ENCODE measurements at places on chromosomes 6 and 20. TPM values are rescaled to one million over a fixed set of nuclear protein-coding genes. Genes with fewer than 3 reads are reported as not detected.
A peak's percentile ranks its signal among the peaks of the same experiment; 100 is the strongest.

The DLK2 gene
- 1.9 TPM for total RNA-seq

The RIPOR2 gene
- total RNA-seq = 54.4 TPM

The CTAGE9 gene
- not detected for total RNA-seq

The ARMH2 gene
- total RNA-seq = 0.55 TPM

The ATXN1 gene
- 114 TPM for total RNA-seq

The WFDC12 gene
- total RNA-seq = not detected

The CD109 gene
- total RNA-seq = 22.8 TPM

The PRICKLE4 gene
- total RNA-seq = not detected

GRCh38 chr6:37516920-37517405, 17.3 kb upstream of the CCDC167 start:
- no peak for DNase-seq
- H3K4me3 ChIP-seq = peak overlapping the region; percentile 79
- peaks cover 88% of the 10 kb centered on the region for H3K4me1 ChIP-seq
- H3K36me3 ChIP-seq = no peaks in the 10 kb centered on the region
- H3K27me3 ChIP-seq = no peaks in the 10 kb centered on the region

GRCh38 chr6:138757136-138757535, 16.4 kb upstream of the CCDC28A start:
- H3K4me3 ChIP-seq = no peak overlapping the region
- H3K27me3 ChIP-seq = no peaks in the 10 kb centered on the region
- DNase-seq = no peak

GRCh38 chr6:40555092-40555491, 32.1 kb downstream of the LRFN2 start:
- H3K27ac ChIP-seq = no peak overlapping the region
- DNase-seq = no peak
- H3K27me3 ChIP-seq = peaks cover under 1% of the 10 kb centered on the region
- no peak overlapping the region for H3K4me3 ChIP-seq
- H3K36me3 ChIP-seq = no peaks in the 10 kb centered on the region
- H3K4me1 ChIP-seq = no peaks in the 10 kb centered on the region

DNA sequence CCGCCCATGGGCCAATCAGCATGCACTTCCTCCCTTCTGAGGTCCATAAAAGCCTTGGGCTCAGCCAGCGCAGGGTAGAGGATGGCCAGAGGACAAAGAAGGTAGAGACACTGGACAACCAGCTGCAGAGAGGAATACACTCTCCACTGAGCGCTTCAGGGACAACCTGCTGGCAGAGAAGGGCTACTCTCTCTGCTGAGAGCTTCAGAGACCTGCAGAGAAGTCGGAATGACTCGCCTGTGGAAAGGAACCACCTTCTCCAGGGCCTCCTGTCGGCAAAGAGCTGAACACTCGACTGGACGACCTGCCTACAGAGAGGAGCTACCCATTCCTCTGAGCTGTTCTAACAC, 31.4 kb upstream of the SLA2 start:
- no peak overlapping the region for H3K27ac ChIP-seq
- H3K36me3 ChIP-seq = peaks cover 11% of the 10 kb centered on the region
- H3K4me1 ChIP-seq = no peaks in the 10 kb centered on the region
- H3K27me3 ChIP-seq = no peaks in the 10 kb centered on the region

GRCh38 chr6:110364364-110365105, 6.4 kb upstream of the METTL24 start:
- H3K4me1 ChIP-seq = peaks cover 24% of the 10 kb centered on the region
- no peak overlapping the region for H3K27ac ChIP-seq
- no peak overlapping the region for H3K4me3 ChIP-seq

GRCh38 chr6:43178150-43178549, 3.8 kb upstream of the CUL9 start:
- no peak overlapping the region for H3K27ac ChIP-seq
- no peaks in the 10 kb centered on the region for H3K27me3 ChIP-seq

DNA sequence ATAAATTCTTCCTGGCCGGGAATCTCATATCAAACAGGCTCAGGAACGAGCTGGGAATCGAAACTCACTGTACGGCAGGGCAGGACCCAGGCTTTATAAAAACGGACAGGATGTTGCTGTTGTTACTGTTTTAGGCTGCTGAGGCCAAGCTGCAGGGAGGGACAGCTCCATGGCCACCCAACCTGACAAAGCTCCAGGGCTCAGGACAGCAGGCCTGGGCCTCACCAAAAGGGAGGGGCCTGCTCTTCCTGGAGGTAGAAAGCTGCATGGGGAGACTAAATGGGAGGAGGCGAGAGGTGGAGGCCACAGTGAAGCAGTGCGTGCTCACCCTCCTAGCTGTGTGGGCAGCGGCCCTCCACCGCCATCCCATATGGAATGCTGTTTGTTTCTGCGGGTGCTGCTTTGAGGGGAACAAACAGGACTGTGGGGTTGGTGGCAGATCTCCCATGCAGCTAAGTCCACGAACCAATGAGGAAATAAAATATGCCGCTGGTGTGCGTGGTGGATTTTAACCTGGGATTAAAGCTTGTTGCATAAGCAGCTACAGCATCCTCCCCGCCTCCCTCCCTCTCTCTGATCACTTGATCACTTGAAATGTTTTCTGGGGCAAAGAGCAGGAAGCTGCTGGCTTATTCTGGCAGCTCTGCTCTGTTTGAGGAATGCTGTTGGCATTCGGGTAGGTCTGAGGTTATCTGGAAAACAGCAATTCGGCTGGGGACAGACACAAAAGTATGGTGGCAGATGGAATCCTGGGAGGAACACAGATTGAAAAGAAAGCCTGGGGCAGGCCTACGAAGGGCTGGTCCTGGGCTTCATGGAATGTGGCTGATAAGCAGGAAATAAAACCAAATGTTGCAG, 2.4 kb upstream of the ZMYND8 start:
- H3K27me3 ChIP-seq = no peaks in the 10 kb centered on the region
- peaks cover 51% of the 10 kb centered on the region for H3K4me1 ChIP-seq
- H3K4me3 ChIP-seq = no peak overlapping the region
- H3K27ac ChIP-seq = peak overlapping the region; percentile 89
- no peaks in the 10 kb centered on the region for H3K36me3 ChIP-seq

- H3K36me3 ChIP-seq = no peaks in the 10 kb centered on the region
- no peak overlapping the region for H3K27ac ChIP-seq
- H3K4me3 ChIP-seq = no peak overlapping the region
- H3K27me3 ChIP-seq = peaks cover 7% of the 10 kb centered on the region
Measured at GRCh38 chr6:50846144-50846851, 27.6 kb downstream of the TFAP2B start.

DNA sequence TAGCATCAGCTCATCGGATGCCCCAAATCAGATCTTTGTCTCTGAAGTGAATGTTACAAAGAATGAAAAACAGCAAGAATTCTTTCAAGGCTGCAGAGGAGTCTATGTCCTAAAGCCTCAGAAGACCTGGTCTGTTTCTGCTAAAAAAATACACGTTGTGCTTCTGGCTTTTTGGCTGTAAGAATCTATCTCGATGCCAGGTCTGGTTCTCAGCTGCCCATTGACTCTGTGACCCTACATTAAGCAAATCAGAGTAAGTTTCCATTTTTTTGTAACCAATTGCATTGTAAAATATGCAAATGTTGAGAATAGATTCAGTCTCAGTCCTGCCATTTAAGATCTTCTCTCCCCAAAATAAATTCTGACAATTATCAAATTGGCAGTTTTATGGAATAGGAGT, 705.4 kb downstream of the RFPL4B start:
- H3K4me3 ChIP-seq = no peak overlapping the region
- H3K36me3 ChIP-seq = no peaks in the 10 kb centered on the region
- DNase-seq = no peak
- H3K27me3 ChIP-seq = no peaks in the 10 kb centered on the region
- no peaks in the 10 kb centered on the region for H3K4me1 ChIP-seq

GRCh38 chr20:39568109-39568508, 606.0 kb downstream of the DHX35 start:
- DNase-seq = no peak
- H3K4me1 ChIP-seq = no peaks in the 10 kb centered on the region
- H3K36me3 ChIP-seq = no peaks in the 10 kb centered on the region

- no peaks in the 10 kb centered on the region for H3K36me3 ChIP-seq
- H3K27me3 ChIP-seq = no peaks in the 10 kb centered on the region
- H3K27ac ChIP-seq = no peak overlapping the region
- no peak for DNase-seq
- no peaks in the 10 kb centered on the region for H3K4me1 ChIP-seq
- H3K4me3 ChIP-seq = no peak overlapping the region
Measured at GRCh38 chr6:48596830-48597229, 485.8 kb upstream of the PTCHD4 start.

DNA sequence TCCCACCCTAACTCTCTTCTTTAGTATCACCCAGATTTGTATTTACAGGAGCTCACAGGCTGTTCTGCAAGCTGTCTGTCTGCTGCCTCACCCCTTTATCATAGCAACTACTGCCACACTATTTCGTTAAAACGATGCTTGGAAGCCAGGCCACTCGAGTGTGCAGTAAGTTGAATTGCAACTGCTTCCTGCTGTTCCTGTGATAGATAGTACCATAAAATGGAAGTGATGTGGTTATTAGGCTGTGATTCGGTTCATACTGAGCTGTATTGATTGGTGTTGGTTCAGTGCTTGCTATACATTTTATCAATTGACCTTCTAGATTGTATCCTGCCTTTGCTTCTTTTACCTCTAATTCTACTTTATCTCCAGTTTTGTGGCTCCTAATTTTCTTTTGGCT, 325.4 kb downstream of the RNF144B start:
- no peaks in the 10 kb centered on the region for H3K27me3 ChIP-seq
- H3K4me1 ChIP-seq = no peaks in the 10 kb centered on the region
- H3K27ac ChIP-seq = no peak overlapping the region
- no peak for DNase-seq
- no peaks in the 10 kb centered on the region for H3K36me3 ChIP-seq

GRCh38 chr6:63798378-63798777, 162.8 kb downstream of the PHF3 start:
- H3K36me3 ChIP-seq = no peaks in the 10 kb centered on the region
- no peaks in the 10 kb centered on the region for H3K4me1 ChIP-seq
- H3K27me3 ChIP-seq = no peaks in the 10 kb centered on the region
- H3K27ac ChIP-seq = no peak overlapping the region
- H3K4me3 ChIP-seq = no peak overlapping the region
- no peak for DNase-seq

- H3K27ac ChIP-seq = no peak overlapping the region
- no peak overlapping the region for H3K4me3 ChIP-seq
- no peak for DNase-seq
- H3K36me3 ChIP-seq = no peaks in the 10 kb centered on the region
- no peaks in the 10 kb centered on the region for H3K4me1 ChIP-seq
- H3K27me3 ChIP-seq = no peaks in the 10 kb centered on the region
Measured at GRCh38 chr20:46599227-46599987, 49.0 kb upstream of the OCSTAMP start.

- H3K36me3 ChIP-seq = no peaks in the 10 kb centered on the region
- no peaks in the 10 kb centered on the region for H3K4me1 ChIP-seq
- H3K27me3 ChIP-seq = no peaks in the 10 kb centered on the region
- H3K4me3 ChIP-seq = no peak overlapping the region
- no peak for DNase-seq
Measured at GRCh38 chr20:54026295-54027064, 43.9 kb downstream of the BCAS1 start.

- no peaks in the 10 kb centered on the region for H3K4me1 ChIP-seq
- no peak overlapping the region for H3K27ac ChIP-seq
- H3K36me3 ChIP-seq = no peaks in the 10 kb centered on the region
- H3K27me3 ChIP-seq = no peaks in the 10 kb centered on the region
- DNase-seq = no peak
Measured at GRCh38 chr6:129647044-129647443, 62.9 kb downstream of the ARHGAP18 start.

DNA sequence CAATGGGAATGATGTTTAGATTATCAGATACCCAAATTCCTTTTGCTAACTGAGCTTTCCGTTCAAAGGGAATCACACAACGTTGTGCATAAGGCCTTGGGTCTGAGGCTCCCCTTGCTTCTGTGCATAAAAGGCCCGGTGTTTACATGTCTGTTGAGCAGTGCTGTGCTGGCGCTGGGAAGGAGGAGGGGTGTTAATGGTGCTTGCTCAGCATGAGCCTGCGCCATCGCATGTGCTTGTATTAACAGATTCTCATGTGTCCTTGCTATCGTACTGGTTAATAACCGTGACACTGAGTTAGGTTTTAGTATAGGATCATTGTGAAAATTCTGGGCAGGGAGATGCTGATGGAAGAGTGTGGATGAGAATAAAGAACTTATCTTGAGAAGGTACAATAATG, 62.3 kb upstream of the TRAF3IP2 start:
- no peak overlapping the region for H3K27ac ChIP-seq
- no peaks in the 10 kb centered on the region for H3K4me1 ChIP-seq
- H3K36me3 ChIP-seq = peaks cover 63% of the 10 kb centered on the region
- H3K4me3 ChIP-seq = no peak overlapping the region

- no peaks in the 10 kb centered on the region for H3K36me3 ChIP-seq
- H3K4me1 ChIP-seq = no peaks in the 10 kb centered on the region
- no peak overlapping the region for H3K4me3 ChIP-seq
- no peaks in the 10 kb centered on the region for H3K27me3 ChIP-seq
- no peak for DNase-seq
Measured at GRCh38 chr6:17851001-17851719, 136.3 kb downstream of the KIF13A start.

DNA sequence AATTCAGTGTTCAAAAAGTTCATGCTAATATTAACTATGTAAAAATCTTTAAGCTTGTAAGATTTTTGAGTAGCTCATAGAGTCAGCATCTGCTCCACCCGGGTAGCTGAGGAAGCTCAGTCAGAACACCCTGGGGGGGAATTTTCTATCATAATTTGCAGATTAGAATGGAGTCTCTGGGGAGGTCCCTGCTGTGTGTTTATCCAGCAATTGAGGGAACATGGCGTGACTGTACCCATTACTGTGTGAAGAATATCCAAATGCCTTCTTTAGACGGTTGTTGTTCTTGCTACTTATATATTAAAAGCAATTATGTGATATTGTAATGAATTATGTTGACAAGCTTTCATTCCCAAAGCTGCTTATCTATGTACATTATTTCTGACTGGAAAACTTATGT, 64.8 kb downstream of the AIG1 start:
- H3K27ac ChIP-seq = no peak overlapping the region
- H3K4me1 ChIP-seq = no peaks in the 10 kb centered on the region
- no peaks in the 10 kb centered on the region for H3K36me3 ChIP-seq
- DNase-seq = no peak
- H3K27me3 ChIP-seq = no peaks in the 10 kb centered on the region

- no peak for DNase-seq
- H3K4me3 ChIP-seq = no peak overlapping the region
- peaks cover 6% of the 10 kb centered on the region for H3K36me3 ChIP-seq
Measured at GRCh38 chr20:20568604-20569205, 143.7 kb downstream of the RALGAPA2 start.

DNA sequence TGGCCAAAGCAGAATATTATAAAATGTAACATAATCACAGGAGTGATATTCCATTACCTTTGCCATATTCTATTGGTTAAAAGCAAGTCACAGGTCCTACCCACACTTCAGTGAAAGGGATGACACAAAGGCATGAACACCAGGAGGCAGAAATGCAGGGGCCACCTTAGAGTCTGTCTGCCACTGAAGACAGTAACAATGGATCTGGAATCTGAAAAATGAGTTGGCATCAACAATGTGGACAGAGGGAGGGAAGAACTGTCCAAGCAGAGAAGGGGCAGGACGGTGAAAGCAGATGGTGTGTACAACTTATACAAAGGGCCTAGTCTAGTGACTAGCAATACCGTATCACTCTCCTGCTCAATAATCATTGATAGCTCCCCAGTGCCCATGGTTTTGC, 6.6 kb upstream of the LPIN3 start:
- H3K27me3 ChIP-seq = no peaks in the 10 kb centered on the region
- H3K27ac ChIP-seq = no peak overlapping the region
- no peak overlapping the region for H3K4me3 ChIP-seq
- H3K4me1 ChIP-seq = peaks cover 12% of the 10 kb centered on the region
- no peaks in the 10 kb centered on the region for H3K36me3 ChIP-seq
- no peak for DNase-seq
